Muscle of leg (tissue), 16 donors: ENCODE measurements at places on chromosomes 12 and 14. TPM values are rescaled to one million over a fixed set of nuclear protein-coding genes. Genes with fewer than 3 reads are reported as not detected.

KRT6B gene
- polyA plus RNA-seq: 0.44 TPM

MARCHF9 gene
- polyA plus RNA-seq: 12.0 TPM

MVK gene
- 18.4 TPM for polyA plus RNA-seq

DNA sequence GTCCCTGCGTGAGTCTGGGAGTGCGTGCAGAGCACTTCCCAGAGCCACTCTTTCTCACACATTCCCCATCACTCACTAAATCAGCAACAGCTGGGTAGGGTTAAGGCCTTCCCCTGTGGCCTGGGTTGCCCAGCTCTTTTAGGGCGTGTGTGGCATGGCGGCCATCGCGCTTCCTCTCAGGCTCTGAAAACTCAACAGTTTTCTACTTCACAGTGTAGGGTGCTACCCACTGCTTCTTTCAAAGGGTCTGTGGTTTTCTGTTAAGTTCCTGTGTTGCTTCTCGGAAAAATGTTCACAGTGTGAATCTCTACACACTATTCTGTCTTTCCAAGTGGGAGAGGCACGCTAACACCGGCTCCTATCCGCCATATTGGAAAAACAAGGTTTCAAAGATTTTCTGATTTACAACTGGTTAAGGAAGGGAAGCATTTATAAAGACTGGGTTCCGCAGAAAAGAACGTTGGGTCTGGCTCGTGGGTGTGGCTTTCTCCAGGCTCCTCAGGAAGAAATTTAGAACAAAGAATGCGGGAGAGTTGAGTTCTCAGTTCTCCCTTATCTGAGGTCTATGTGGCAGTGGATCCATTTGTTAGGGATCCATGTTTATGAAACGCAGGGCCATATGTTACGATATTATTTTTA lies 34.9 kb upstream of the AEBP2 start:
- DNase-seq: no peak
- no peak overlapping the region for H3K4me3 ChIP-seq
- peak overlapping the region; percentile 54 for H3K27ac ChIP-seq
- no peaks in the 10 kb centered on the region for H3K27me3 ChIP-seq
- H3K4me1 ChIP-seq: peaks cover 36% of the 10 kb centered on the region

- no peaks in the 10 kb centered on the region for H3K36me3 ChIP-seq
- H3K27ac ChIP-seq: no peak overlapping the region
- H3K4me1 ChIP-seq: no peaks in the 10 kb centered on the region
- H3K27me3 ChIP-seq: no peaks in the 10 kb centered on the region
- no peak overlapping the region for H3K4me3 ChIP-seq
Observed at GRCh38 chr14:60691383-60692113, 32.6 kb downstream of the SIX4 start.

PRPF40B gene
- polyA plus RNA-seq: 10.8 TPM

DNA sequence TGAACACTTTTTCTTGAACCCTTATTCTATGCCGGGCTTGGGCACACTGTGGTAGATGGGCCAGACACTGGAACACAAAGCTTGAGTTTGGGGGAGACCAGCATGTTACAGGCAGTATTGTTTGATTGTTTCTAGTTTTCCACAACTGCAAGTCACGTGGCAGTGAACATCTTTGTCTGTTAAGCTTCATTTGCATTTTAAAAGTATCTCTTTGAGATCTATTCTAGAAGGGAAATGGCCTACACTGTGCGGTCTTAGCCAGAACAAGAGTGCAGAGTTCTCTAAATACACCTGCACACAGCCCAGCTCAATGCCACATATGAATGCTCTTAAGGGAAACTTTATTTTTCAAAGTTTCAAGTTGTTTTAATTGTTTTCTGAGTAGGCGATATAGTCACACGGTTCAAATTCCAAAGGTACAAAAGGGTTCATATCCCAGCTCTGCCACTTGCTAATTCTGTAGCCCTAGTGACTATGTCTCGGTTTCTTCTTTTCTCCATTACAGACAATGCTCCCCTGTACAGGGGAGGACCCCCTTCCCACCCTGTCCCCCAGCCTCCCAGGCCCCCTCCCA lies 24.9 kb downstream of the RIN3 start:
- H3K27ac ChIP-seq: no peak overlapping the region
- H3K27me3 ChIP-seq: no peaks in the 10 kb centered on the region
- peaks cover 25% of the 10 kb centered on the region for H3K4me1 ChIP-seq
- H3K4me3 ChIP-seq: no peak overlapping the region
- H3K36me3 ChIP-seq: no peaks in the 10 kb centered on the region
- no peak for DNase-seq

SARNP gene
- 83.2 TPM for polyA plus RNA-seq

DNA sequence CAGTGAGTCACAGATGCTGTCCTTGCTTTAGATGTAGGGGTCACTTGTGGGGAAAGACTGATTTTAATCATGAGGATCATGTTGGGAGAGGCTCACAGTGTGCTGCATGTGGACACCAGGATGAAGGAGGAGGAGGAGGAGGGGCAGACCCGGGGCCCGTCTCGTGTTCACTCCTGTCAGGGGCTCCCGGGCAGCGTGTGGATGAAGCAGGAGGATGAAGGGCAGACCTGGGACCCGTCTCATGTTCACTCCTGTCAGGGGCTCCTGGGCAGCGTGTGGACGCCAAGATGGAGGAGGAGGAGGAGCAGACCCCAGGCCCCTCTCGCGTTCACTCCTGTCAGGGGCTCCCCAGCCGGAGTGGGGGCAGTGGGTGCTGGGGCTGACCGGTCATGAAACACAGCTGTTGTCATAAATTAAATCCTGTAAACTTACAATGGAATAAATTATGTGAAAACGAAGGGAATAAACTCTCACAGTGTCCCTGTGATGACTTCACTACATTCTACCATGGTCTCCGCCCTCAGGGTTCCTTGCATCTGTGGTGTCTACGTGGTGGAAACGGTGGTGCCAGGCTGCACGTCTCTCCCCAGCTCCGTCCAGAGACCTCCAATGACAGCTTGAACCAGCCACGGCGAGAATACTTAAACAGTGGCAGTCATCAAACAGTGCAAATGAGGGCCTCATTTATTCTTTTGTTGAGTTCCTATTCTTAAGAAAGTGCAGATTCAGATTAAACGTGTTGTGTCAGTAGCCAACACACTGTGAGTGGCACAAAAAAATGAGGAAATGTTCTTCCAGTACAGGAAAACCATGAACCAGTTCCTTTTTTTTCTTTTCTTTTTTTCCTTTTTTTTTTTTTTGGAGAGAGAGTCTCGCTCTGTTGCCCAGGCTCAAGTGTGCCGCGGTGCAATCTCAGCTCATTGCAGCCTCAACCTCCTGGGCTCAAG lies 37.7 kb upstream of the SFSWAP start:
- DNase-seq: peak; percentile 35
- no peak overlapping the region for H3K27ac ChIP-seq
- H3K4me3 ChIP-seq: no peak overlapping the region

NR1H4 gene
- polyA plus RNA-seq: not detected

CMA1 gene
- polyA plus RNA-seq: not detected

DNA sequence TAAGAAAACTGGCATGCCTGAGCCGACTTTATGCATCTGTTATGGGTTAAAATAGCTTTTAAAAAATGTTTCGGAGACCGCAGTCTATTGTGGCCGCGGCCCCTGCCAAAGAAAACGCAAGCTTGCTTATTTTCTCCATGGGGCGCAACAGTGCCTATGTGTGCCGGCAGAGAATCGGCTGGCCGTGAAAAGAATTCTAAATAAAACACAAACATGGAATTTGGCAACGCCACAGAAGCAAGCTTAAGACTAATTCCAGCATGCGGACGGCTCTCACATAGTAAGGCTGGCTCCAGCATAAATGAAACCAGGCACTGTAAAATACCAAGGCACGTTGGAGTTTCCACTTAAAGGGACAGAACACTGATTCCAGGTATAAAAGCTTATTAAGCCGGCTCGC lies 56.7 kb downstream of the BCL11B start:
- H3K4me1 ChIP-seq: peaks cover 11% of the 10 kb centered on the region
- H3K27ac ChIP-seq: no peak overlapping the region
- peaks cover 16% of the 10 kb centered on the region for H3K27me3 ChIP-seq
- peak; percentile 82 for DNase-seq

DRAM1 gene
- 2.9 TPM for polyA plus RNA-seq

- DNase-seq: peak; percentile 22
- H3K27me3 ChIP-seq: no peaks in the 10 kb centered on the region
- no peak overlapping the region for H3K27ac ChIP-seq
- no peaks in the 10 kb centered on the region for H3K36me3 ChIP-seq
- peaks cover 3% of the 10 kb centered on the region for H3K4me1 ChIP-seq
Observed at GRCh38 chr12:46487567-46488131, 115.1 kb upstream of the SLC38A2 start.
